Stimulated activated CD4-positive, alpha-beta T cell treated with anti-CD3 and anti-CD28 coated beads, Interleukin-15, amount 100 ng/mL, for 48 hours (primary cell): ENCODE measurements at places on chromosomes 7 and 10.

GRCh38 chr7:112453505-112454171, 3.4 kb downstream of the IFRD1 start:
- no peak for DNase-seq

DNA sequence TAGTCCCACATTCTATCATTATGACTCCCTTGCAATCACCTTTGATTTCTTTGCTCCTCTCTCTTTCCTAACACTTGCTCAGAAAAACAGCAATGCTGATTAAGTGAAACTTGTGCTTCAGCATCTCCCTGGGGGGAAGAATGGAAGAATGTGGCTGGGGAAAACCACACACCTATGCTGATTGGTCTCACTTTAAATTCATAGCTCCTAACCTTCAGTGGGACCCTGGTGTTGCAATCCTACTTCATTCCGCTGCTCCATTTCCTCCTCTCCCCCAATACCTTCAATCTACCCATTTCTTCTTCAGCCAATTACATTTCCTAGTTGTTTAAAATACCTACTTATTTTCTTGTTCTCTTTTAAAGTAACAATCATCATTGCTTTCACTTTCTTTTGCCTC, 1166.7 kb upstream of the C7orf33 start:
- DNase-seq, result no peak

- DNase-seq, result no peak
Observed at GRCh38 chr10:78049851-78050250, 16.2 kb downstream of the RPS24 start.

- no peak for DNase-seq
Observed at GRCh38 chr7:119413314-119413805, 859.6 kb upstream of the KCND2 start.

- no peak for DNase-seq
Observed at GRCh38 chr7:96026611-96027010, 254.3 kb downstream of the DYNC1I1 start.
